Endothelial cell (in vitro differentiated cells): ENCODE measurements at places on chromosomes 1 and 21. TPM values are rescaled to one million over a fixed set of nuclear protein-coding genes. Genes with fewer than 3 reads are reported as not detected.

DNA sequence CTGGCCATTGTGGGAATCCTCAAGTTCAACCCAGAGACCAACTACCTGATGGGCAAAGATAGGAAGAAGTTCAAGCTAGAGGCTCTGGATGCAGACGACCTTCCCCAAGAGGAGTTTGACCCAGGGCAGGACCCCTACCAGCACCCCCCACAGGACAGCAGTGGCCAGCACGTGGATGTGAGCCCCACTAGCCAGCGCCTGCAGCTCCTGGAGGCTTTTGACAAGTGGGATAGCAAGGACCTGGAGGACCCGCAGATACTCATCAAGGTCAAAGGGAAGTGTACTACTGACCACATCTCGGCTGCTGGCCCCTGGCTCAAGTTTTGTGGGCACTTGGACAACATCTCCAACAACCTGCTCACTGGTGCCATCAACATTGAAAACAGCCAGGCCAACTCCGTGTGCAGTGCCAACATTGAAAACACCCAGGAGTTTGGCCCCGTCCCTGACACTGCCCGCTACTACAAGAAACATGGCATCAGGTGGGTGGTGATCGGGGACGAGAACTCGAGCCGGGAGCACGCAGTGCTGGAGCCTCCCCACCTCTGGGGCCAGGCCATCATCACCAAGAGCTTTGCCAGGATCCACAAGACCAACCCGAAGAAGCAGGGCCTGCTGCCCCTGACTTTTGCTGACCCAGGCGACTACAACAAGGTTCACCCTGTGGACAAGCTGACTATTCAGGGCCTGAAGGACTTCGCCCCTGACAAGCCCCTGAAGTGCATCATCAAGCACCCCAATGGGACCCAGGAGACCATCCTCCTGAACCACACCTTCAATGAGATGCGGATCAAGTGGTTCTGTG lies 30.6 kb upstream of the GPR137B start:
- H3K4me3 ChIP-seq, result no peak overlapping the region
- DNase-seq, result no peak
- H3K4me1 ChIP-seq, result no peaks in the 10 kb centered on the region
- H3K27ac ChIP-seq, result no peak overlapping the region

- H3K4me1 ChIP-seq, result peaks cover 4% of the 10 kb centered on the region
- DNase-seq, result no peak
- H3K4me3 ChIP-seq, result no peak overlapping the region
- H3K27ac ChIP-seq, result no peak overlapping the region
These were observed 609.6 kb downstream of the BRINP3 start for GRCh38 chr1:189868021-189868420.

GRCh38 chr1:5661196-5662085 lies 330.8 kb downstream of the NPHP4 start:
- H3K27me3 ChIP-seq, result peaks cover 6% of the 10 kb centered on the region
- no peak overlapping the region for H3K4me3 ChIP-seq
- H3K36me3 ChIP-seq, result no peaks in the 10 kb centered on the region
- no peaks in the 10 kb centered on the region for H3K4me1 ChIP-seq

UBXN10 gene
- 0.13 TPM for total RNA-seq

HLX gene
- 1.4 TPM for total RNA-seq
